ENCODE measurements at places on chromosomes 16 and 17.

DNA sequence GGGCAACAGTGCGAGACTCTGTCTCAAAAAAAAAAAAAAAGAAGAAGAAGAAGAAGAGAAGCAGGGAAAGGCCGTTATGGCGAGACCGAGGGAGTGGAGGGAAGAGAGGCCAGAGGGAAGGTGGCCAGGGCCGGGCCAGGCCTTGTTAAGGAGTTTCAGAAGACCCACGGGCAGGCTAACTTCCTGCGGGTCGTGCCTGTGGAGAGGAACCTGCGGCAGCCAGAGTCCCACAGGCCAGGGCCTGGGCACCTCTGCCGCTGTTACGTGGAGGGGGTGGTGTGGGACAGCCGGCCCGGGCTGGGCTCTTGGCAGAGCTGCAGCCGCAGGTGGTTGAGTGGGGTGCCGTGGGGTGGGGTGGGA is 5.4 kb downstream of the WDR81 start:
- no peak for DNase-seq

- DNase-seq = no peak
These were observed 16.8 kb downstream of the ADGRG5 start for GRCh38 chr16:57559072-57559790.

DNA sequence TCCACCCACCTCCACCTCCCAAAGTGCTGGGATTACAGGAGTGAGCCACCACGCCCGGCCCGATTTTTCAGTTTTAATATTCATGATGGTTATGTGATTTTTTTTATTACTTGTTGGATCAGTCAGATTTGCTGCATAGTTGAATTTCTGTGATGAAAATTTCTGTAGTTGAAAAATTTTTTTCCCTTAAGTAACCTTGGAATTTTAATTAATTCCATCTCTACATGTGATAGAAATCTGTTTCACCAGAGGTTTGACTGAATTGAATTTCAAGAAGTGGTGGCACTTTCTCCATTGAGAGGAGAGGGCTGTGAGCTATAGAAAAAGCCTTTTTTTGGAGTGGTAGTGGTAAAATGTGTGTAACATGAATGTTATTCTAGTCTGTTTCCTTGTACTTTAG is 24.7 kb downstream of the WIPF2 start:
- no peak for DNase-seq

- DNase-seq = no peak
These were observed 2.7 kb downstream of the CENPX start for GRCh38 chr17:82019690-82020571.

- DNase-seq = no peak
These were observed 56.2 kb downstream of the SNX11 start for GRCh38 chr17:48163809-48164208.

All from ascending aorta (tissue), 2 donors.